ENCODE measurements at places on chromosomes 16 and 17.

- peak; percentile 57 for DNase-seq
Measured at GRCh38 chr17:81487487-81488275, 24.9 kb downstream of the ACTG1 start.

DNA sequence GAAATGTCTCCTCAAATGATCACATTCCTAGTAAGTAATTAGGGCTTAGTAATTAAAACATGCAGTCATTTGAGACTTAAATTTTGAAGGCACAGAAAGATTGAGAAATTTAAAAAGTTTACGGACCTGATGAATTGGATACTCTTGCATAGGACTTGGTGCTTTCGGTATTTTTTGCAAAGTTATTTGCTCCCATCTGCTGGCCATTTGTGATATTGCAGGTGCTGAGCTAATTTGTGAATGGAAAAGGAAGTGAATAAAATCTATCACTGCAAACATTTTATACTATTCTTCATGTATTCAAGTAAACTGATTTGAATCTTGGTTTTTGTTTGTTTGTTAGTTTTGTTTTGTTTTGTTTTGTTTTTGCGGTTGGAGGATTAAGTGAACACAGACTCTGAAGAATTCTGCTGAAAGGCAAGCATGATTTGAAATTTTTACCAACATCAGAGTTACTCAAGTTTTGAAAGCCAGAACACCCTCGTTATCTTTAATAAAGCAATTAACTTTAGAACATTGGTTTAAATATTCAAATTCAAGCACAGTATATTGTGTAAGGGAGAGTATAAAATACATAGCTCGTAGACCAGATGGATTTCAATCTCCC, 689.5 kb upstream of the RBFOX1 start:
- no peak for DNase-seq

DNA sequence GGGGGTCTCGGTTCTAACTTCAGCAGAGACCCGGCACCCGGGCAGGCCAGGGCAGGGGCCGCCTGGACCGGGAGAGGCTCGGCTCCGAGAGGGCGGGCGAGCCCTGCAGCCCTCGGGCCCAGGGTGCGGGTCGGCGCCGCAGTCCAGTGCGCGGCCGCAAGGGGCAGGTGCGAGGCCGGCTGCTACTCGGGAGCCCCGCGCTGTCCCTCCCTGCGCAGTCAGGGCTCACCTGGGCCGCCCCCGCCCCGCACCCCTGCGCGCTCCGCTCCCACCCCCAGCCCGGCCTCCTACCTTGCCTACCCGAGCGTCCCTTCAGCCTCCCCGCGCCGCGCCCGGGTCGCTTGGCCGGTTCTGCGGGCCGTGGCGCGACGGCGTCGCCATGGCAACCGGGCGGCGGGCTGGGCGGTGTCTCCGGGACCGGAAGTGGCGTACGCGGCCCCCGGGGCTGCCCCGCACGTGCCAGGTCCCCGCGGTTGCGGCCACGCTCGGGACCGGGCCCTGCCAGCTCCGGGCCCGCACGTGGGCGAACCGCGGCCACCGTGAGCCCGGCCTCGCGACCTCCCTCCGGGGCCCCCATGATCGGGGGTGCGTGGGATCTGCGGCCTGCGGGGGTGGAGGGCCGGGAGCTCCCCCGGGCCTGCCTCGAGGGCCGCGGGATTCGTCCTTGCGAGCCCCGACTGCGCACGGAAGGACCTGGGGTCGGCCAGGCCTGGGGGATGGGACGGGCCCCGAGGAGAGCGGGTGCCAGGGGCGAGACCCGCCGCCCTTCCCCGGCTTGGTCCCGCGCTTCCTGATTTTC, at the start of gene CYB561:
Gene CYB561 (minus strand): TSS at position 353 of the 799 bp plus-strand sequence. CDS start 8,759 bp downstream, outside the sequence.
- peak; percentile 59 for DNase-seq

DNA sequence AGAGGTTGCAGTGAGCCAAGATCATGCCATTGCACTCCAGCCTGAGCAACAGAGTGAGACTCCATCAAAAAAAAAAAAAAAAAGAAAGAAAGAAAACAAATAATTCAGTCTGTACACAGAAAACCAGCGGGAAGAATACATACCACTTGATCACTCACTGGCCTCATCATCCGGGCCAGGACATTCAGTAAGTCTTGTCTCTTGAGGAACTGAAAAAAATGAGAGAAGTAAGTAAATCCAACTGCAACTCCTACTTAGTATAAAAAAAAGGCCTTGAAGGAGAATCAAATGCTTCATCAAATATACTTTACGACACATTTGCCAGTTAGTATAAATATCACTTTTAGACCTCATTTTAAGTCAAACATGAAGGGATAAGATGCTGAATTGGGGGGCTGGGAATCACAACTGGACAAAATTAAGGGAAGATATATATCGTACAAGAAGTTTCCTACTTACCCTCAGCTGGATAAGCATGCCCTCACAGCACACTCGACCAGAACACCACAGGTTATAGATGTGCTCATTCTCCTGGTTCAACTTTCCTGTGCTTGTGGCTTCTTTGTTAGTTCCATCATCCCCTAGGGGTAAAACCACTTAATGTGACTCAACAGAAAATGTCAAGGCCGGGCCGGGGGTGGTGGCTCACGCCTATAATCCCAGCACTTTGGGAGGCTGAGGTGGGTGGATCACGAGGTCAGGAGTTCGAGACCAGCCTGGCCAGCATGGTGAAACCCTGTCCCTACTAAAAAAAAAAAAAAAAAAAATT, 12.4 kb downstream of the CCDC47 start:
- no peak for DNase-seq

- DNase-seq: no peak
Measured at GRCh38 chr17:19876529-19877161, 8.9 kb upstream of the ULK2 start.

- no peak for DNase-seq
Measured at GRCh38 chr16:65697521-65697920, 575.7 kb upstream of the CDH11 start.

Measured in activated CD4-positive, CD25-positive, alpha-beta regulatory T cell (primary cell).